ENCODE measurements at places on chromosomes 7 and 10.
A peak's percentile ranks its signal among the peaks of the same experiment; 100 is the strongest.

GRCh38 chr7:143410521-143411004 lies 1.9 kb upstream of the EPHA1 start:
- DNase-seq, result no peak

GRCh38 chr7:98168181-98168903 lies 42.9 kb upstream of the BHLHA15 start:
- peak; percentile 65 for DNase-seq

DNA sequence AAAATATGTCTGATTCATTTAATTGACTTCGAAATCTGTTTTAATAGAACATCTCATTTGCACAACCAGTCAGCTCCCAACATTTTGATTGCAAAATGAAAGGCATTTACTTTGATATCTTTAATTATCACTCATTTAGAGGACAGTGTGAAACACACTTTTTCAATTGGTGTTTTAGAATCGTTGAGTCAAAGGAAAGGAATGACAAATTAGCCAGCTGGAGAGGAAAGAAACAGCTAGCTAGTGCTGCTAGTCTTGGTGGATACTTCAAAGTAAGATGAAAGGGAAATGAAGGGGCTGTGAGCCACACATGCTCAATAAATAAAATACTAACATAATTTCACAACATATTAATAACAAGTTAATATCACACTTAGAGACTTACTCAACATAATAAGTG lies 570.2 kb downstream of the PHTF2 start:
- DNase-seq, result no peak

DNA sequence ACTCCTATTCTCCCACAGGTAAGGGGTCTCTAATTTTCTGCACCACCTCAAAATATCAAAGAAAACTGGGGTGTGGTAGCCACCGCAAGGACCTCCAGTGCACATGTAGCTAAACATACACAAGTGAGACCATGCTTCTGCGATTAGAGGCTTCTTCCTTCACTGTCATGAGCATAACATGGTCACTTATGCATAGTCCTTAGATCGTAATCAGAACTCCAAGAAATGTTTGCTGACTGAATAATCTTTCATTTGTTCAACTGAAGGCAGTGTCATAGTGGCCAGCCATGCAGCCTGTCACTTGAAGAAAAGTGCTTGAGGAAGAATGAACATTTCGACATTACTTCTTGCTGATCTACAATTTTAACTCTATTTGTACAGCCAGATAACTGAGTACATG lies 14.6 kb downstream of the TWIST1 start:
- DNase-seq, result no peak

DNA sequence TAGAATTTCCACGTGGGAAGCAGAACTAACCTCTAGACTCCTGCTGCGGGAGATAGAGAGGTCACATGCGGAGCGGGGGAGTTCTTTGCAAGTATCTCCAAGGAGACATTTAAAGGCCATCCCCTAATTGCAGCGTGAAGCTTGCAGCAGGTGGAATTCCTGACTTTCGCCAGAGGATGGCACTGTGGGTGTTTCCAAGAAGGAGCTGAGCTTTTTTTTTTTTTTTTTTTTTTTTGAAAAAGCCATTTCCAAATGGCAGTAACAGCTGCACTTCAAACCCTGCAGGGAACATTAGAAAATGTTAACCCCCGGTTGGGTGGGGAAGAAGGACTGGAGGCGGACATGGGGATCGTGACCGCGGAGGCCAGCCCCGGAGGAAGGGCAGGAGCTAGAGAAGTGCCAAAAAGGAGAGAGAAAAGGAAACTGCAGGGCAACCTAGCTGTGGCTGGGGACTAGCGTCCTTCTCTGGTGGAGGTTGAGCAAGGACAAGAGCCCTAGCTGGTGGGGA lies 487.7 kb downstream of the TYW1 start:
- DNase-seq, result no peak

GRCh38 chr7:29853789-29854188 lies 47.5 kb downstream of the WIPF3 start:
- DNase-seq, result no peak

GRCh38 chr10:106534441-106534840 lies 630.1 kb downstream of the SORCS1 start:
- DNase-seq, result no peak

All from stimulated activated naive CD4-positive, alpha-beta T cell treated with Interleukin-2 at 50 U/mL for 16 hours (primary cell).